ENCODE measurements at places on chromosomes 4 and X.
A peak's percentile ranks its signal among the peaks of the same experiment; 100 is the strongest.

- DNase-seq: no peak
These were observed 1176.8 kb downstream of the FAM133A start for GRCh38 chrX:94850811-94851210.

- no peak for DNase-seq
These were observed 21.0 kb downstream of the MSN start for GRCh38 chrX:65688403-65688871.

DNA sequence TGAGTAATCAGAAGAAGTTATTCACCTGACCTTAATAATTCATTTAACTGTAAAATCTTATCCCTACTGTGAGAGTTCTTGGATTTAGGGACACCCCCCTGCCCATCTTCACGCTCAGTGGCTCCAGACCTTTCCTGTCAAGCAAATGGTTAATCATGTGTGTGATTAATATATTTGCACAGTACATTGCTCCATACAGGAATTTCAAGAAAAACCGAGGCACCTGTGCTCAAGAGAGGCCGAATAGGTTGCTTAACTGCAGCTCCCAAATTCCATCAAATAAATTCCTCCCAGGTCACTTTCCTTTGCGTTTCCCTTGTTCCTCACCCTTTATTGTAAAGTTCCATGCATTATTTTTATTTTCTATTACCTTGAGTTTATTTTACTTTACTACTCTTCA is 119.5 kb downstream of the STOX2 start:
- no peak for DNase-seq

GRCh38 chr4:119000400-119000799 is 111.7 kb downstream of the SYNPO2 start:
- DNase-seq: no peak

DNA sequence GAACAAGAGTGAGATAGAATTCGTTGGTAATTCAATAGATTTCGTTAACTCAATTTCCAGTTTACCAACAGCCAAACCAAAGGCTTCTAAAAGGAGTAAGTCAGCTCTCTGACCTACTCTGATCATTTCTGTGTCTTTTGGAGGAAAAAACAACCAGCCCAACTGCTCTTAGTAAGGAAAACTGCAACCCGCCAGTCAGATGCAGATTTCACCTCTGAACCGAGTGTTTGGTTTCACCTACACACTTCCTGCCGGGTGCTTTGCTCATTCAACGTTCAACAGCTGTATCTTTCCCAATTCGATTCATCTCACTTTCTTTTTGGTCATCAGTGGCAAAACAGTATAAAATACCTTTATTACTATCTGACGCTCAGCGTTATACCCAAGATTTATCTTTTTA is 24.5 kb downstream of the TMSB4X start:
- DNase-seq: peak; percentile 21

DNA sequence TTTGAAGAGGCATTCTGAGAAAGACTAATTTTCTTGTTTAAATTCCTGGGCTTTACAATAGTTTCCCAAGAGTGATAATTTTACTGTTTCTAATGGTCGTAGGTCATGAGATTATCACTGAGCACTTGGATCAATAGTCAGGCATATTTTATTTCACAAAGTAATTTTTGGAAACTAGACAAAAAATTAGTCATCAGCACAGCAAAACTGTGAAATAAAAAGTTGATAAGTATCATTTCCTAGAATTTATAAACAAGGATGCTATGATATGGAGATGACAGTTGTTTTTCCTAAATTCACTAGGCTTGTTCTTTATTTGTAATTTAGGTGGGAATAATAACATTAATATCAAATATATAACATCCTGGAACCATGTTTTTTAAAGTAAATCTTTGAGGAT is 33.0 kb downstream of the SULT1B1 start:
- no peak for DNase-seq

- DNase-seq: no peak
These were observed 70.0 kb downstream of the NPNT start for GRCh38 chr4:105965183-105965800.

DNA sequence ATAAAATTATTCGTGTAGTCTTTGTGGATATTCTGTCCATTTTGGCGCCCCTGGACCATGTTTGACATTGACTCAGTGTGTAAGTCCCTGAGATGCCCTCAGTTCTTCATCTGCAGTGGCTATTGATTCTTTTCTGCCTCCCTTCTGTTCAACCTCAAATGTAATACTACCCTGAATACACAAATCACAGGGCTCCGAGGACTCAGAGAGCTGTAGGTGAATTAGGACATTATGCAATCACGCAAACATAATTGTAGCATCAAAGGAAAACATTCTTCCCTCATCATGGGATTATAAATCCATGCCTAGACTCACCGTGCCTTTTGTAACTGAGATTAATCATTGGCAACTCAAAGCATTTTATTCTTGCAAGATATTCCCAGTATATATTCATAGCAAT is 161.4 kb upstream of the PACRGL start:
- no peak for DNase-seq

DNA sequence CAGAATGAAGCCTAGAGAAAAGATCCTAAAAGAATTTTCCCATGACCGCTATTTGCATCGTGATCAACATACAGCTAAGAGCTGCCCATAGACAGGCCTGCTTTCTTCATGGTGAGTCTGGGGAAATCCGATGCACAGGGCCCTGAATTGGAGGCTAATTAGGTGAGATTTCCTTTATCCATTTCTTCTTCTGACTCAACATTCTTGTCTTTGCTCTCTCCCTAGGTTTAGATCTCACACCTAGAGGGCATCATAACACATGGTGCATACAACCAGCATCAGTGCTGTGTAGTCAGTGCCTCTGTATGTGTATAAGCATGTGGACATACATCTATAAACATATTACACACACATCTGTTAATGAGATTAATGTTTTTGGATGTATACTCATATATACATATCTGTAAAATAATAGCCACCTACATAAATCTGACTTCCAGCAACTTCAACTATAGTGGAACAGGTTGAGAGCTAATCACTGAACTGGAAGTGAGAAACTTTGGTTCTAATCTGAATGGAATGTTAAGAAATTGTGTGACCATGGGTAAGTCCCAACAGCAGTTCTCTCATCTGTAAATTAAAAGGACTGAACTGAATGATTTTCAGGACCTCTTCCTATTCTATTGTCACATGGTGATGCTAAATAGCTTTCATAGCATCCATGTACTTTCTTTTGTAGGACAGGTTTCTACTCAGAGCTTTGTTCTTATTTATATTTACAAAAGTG is 17.5 kb downstream of the GATB start:
- no peak for DNase-seq

GRCh38 chrX:24364851-24365538 is 4.6 kb downstream of the SUPT20HL1 start:
- DNase-seq: no peak

DNA sequence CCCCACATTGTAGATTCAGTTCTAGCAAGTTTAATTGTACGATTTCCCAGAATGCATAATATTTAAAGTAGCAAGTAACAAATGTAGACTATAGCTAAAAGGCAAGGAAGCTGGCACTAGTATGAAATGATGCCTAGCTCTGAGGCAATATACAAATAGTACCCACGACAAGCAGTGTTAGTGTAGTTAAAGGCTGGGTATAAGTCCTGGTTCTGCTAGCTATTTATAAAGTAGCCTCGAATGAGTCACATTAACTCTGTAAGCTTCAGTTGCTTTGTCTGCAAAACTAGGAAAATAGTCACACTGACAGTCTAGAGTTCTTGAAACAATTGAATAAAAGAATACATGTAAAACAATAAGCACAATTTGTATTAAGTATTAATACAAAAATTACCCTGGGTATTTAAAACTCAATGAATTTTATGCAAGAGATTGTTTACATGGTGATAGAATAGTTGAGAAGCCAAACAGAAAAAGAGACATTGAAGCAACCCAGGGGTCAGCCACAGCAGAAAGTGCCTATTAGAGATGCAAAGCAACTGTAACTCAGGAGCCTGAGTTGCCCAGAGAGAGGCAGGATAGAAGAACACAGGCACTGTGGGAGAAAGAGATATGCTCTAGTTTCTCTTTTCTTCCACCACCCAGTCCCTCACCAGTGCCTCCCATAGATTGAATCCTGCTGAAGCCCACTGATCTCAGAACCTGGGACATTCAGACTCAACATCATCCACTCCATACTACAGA is 949.0 kb downstream of the C4orf33 start:
- no peak for DNase-seq

GRCh38 chr4:1082215-1083182 is 30.9 kb downstream of the RNF212 start:
- no peak for DNase-seq

Measured in T-helper 1 cell (primary cell).